ENCODE measurements at places on chromosomes 11 and 22. TPM values are rescaled to one million over a fixed set of nuclear protein-coding genes. Genes with fewer than 3 reads are reported as not detected.
A peak's percentile ranks its signal among the peaks of the same experiment; 100 is the strongest.

DNA sequence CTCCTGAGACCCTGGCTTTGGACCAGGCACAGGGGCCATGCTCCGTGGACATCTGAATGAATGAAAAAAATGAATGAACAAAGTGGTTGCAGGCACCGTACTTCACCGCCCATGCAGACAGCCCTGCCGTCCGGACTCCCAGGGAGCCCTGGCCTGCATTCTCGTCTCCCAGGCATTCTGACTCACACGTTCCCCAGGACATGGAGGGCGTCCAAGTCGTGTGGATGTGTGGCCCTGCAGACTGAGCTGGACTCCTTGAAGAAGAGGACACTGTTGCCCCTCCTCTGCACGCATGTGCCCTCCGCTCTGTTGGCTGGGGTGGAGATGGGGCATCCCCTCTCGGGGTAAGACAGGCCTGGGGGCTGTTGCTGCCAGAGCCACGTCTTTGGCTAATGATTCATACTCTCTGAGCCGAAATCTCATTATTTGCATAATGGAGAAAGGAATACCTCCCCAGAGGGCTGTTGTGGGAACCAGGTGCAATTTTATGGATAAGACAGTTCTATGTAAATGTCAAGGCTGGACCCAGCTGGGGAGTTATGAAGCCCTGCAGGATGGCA lies 49.7 kb downstream of the RTL6 start:
- no peak for DNase-seq

DNA sequence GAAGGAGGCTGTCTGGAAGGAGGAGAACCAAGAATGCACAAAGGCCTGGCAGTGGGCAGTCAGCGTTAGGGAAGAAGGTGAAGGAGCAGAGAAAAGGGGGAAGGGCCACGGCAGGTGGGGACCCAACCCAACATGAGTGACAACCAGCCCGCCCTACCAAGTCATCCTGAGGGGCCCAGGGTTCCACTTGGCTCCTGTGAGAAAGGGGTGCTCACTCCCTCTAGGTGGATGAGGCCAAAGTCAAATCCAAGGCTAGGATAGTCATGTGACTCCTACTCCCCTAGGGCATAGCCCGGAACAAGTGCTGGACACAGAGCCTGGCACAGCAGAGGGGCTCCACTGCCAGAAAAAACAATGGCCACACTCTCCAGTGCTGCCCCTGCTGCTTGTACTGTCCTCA lies 2.2 kb upstream of the DGCR2 start:
- no peak for DNase-seq

DNA sequence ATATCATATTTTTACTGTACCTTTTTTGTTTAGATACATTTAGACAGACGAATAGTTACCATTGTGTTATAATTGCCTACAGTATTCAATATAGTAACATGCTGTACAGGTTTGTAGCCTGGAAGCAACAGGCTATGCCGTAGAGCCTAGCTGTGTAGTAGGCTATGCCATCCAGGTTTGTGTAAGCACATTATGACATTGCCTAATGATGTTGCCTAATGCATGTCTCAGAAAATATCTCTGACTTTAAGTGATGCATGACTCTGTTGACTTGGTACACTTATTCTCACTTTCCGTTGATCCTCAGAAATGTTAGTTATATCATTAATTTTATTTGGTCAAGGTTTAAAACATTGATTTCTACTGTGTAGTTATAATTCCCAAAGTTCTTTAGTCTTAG lies 39.9 kb downstream of the OR2AT4 start:
- no peak for DNase-seq

- peak; percentile 8 for DNase-seq
Measured at GRCh38 chr11:30196400-30197206, 34.2 kb upstream of the FSHB start.

C11orf65 gene
- polyA plus RNA-seq: 0.48 TPM

TUBA8 gene
- polyA plus RNA-seq: not detected

All from naive B cell (primary cell).